ENCODE measurements at places on chromosomes 4 and X.

DNA sequence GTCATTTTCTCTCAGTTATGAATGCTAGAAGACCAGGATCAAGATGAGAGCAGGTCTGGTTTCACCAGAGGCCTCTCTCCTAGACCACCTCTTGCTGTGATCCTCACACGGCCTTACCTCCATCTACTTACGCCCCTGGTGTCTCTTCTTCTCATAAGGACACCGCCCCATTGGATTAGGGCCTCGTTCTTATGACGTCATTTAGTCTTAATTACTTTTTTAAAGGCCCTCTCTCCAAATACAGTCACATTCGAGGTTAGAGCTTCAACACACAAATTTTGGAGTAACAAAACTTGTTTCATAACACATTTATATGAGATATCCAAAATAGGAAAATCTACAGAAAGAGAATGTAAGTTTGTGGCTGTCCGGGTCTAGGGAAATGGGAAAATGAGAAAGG, 391.0 kb upstream of the PITX2 start:
- H3K4me3 ChIP-seq, result no peak overlapping the region
- no peaks in the 10 kb centered on the region for H3K4me1 ChIP-seq
- no peaks in the 10 kb centered on the region for H3K36me3 ChIP-seq
- H3K27me3 ChIP-seq, result no peaks in the 10 kb centered on the region
- no peak overlapping the region for H3K27ac ChIP-seq

DNA sequence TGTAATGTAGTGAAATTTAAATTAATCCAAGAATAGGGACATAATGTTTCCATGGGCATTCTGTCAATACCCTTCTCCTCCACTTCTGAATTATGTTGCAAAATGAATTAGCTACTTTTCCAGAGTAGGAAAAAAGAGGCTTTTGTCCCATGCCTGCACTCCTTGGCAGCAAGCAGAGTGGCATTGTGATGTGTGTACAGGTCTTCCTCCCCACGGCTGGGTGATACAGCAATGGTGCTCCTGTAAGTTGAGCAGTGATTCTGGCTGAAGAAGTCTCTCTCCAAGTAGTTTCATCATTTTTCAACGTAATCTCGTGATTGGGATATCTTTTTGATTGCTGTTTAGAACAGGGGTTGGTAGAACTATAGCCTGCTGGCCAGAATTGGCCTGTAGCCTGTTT, 59.9 kb downstream of the KIT start:
- H3K4me3 ChIP-seq, result no peak overlapping the region
- H3K36me3 ChIP-seq, result no peaks in the 10 kb centered on the region
- H3K27ac ChIP-seq, result no peak overlapping the region

- DNase-seq, result no peak
- no peak overlapping the region for H3K4me3 ChIP-seq
- H3K27ac ChIP-seq, result no peak overlapping the region
- no peaks in the 10 kb centered on the region for H3K36me3 ChIP-seq
These were observed 51.2 kb upstream of the TMSB15B start for GRCh38 chrX:103911236-103911635.

GRCh38 chr4:153045111-153045982, 109.2 kb downstream of the FHDC1 start:
- no peaks in the 10 kb centered on the region for H3K4me1 ChIP-seq
- no peak for DNase-seq
- H3K36me3 ChIP-seq, result no peaks in the 10 kb centered on the region
- no peaks in the 10 kb centered on the region for H3K27me3 ChIP-seq

DNA sequence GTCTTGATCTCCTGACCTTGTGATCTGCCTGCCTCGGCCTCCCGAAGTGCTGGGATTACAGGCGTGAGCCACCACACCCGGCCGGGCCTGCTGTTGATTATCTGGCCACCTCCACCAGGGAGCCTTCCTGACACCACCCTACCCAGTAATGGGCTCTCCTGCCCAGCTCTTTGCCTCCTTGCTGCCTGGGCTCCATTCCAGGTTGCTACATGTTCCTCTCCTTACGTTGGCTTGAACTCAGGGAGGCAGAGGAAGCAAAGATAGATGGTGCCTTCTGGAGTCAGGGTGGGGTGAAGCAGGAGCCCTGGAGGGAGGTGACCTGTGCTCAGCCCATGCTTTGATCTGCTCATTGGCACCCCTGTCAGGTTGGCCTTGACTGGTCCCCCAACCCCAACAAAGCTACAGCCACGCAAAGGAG, 26.3 kb downstream of the FLNA start:
- no peak overlapping the region for H3K4me3 ChIP-seq
- no peaks in the 10 kb centered on the region for H3K27me3 ChIP-seq
- H3K27ac ChIP-seq, result no peak overlapping the region
- no peak for DNase-seq

- peaks cover 9% of the 10 kb centered on the region for H3K4me1 ChIP-seq
- H3K36me3 ChIP-seq, result no peaks in the 10 kb centered on the region
- H3K4me3 ChIP-seq, result peak overlapping the region; percentile 54
- no peaks in the 10 kb centered on the region for H3K27me3 ChIP-seq
These were observed 565 bp upstream of the ZNF41 start for GRCh38 chrX:47483306-47484268.

- no peaks in the 10 kb centered on the region for H3K36me3 ChIP-seq
- no peak overlapping the region for H3K27ac ChIP-seq
- no peak for DNase-seq
- H3K27me3 ChIP-seq, result no peaks in the 10 kb centered on the region
- H3K4me1 ChIP-seq, result peaks cover 5% of the 10 kb centered on the region
- H3K4me3 ChIP-seq, result no peak overlapping the region
These were observed 23.7 kb downstream of the TBL1X start for GRCh38 chrX:9488586-9488985.

DNA sequence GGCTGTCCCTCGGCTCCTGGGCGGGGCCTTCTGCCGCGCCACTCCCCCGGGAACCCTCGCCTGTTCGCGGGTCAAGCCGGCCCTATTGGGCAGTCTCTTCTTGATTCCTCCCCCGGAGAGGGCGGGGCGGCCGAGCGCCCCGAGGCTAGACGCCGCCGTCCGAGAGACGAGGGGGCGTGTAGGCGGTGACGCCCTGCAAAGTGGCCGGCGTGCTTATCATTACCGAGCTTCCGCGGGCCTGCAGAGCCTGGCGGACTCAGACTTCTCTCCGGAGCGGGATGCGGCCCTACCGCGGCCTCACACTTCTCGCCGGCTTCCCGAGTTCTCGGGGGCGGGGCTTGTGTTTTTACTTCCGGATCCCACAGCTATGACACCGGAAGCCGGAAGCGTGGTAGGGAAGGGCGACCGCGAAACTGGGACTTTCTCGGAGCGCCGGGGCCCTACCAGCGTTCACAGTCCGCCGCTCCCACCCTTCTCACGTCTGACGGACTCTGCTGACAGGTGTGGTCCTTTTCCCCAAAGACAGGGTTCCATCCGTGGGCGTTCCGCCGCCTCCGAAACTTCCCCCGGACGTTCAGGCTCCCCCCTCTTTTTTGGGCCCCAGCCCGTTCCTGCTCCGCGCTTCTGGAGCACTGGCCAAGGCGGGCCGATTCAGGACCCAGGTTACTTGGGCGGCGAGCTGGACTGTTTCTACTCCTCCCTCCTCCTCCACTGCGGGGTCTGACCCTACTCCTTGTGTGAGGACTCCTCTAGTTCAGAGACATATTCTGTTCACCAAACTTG, at the start of gene IKBKG:
Gene IKBKG, plus strand, starts transcription at position 376 of the 783 bp plus-strand sequence. CDS start 4,383 bp downstream, outside the sequence.
- H3K4me1 ChIP-seq, result peaks cover 14% of the 10 kb centered on the region
- no peaks in the 10 kb centered on the region for H3K36me3 ChIP-seq
- DNase-seq, result peak; percentile 90
- peak within 1 kb of the TSS; percentile 90 for H3K27ac ChIP-seq
- H3K4me3 ChIP-seq, result peak within 1 kb of the TSS; percentile 41

DNA sequence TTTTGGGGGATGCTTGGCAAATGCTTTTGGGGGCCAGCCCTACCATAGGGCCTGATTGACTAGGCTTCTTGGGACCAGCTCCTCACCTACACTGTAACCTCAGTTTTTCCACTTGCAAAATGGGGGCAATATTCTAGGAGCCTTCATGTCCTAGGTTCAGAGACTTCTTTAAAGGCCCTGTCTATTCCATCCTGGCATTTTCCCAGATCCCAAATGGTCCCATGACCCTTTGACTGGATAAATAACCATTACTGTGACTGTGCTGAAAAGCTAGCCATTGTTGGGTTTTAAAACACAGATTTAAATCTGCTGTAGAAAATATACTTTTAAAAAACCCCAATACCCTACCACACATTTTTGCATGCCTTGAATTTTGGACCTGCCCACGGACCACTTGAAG, 149.8 kb downstream of the EFNB1 start:
- H3K27ac ChIP-seq, result no peak overlapping the region
- H3K36me3 ChIP-seq, result no peaks in the 10 kb centered on the region
- no peaks in the 10 kb centered on the region for H3K27me3 ChIP-seq
- H3K4me1 ChIP-seq, result peaks cover 3% of the 10 kb centered on the region

- no peak overlapping the region for H3K4me3 ChIP-seq
- no peak overlapping the region for H3K27ac ChIP-seq
- H3K4me1 ChIP-seq, result peaks cover 23% of the 10 kb centered on the region
- H3K27me3 ChIP-seq, result no peaks in the 10 kb centered on the region
- no peak for DNase-seq
These were observed 138.2 kb downstream of the CAMK2D start for GRCh38 chr4:113623274-113623894.

GRCh38 chrX:1841746-1842145, 226.9 kb downstream of the ASMT start:
- no peaks in the 10 kb centered on the region for H3K36me3 ChIP-seq
- H3K27me3 ChIP-seq, result no peaks in the 10 kb centered on the region
- H3K27ac ChIP-seq, result no peak overlapping the region
- no peak for DNase-seq
- H3K4me3 ChIP-seq, result no peak overlapping the region

GRCh38 chrX:95055991-95056390, 1382.0 kb downstream of the FAM133A start:
- H3K27ac ChIP-seq, result no peak overlapping the region
- H3K4me3 ChIP-seq, result no peak overlapping the region
- no peaks in the 10 kb centered on the region for H3K27me3 ChIP-seq

DNA sequence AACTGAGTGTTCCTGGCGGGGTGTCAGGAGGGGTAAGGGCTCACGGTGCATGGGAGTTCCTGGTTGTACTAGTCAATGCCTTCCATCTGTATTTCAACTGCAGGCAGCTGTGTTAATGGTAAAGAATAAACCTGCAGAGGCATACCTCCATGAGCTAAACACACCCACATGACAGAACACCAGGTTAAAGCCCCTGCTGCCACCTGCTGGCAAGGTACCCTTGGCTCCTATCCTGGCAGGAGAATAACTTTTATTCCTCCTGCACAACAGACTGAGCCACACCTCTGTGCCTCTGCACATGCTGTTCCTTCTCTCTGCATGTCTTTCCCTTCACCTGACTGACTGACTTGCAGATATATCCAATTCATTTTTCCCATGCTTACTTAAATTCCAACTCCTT, 11.1 kb downstream of the ITIH6 start:
- no peak overlapping the region for H3K27ac ChIP-seq
- DNase-seq, result no peak
- no peaks in the 10 kb centered on the region for H3K4me1 ChIP-seq

DNA sequence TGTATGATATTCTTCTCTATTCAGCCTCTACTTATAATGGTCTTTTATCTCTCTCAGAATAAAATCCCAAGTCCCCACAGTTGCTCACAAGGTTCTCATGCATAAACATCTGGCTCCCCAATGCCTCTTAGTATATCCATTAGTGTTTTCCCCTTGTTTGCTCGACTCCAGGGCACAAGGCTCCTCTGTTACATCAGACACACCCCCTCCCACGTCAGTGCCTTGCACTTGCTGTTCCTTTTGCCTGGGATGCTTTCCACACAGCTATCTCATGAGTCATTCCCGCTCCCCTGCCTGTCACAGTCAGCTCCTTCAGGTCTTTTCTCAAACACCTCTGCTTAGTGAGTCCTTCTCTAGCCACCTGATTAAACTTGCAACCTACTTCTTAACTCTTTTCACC, 260.2 kb downstream of the IL1RAPL1 start:
- no peaks in the 10 kb centered on the region for H3K27me3 ChIP-seq
- no peak overlapping the region for H3K4me3 ChIP-seq
- DNase-seq, result no peak
- H3K36me3 ChIP-seq, result no peaks in the 10 kb centered on the region
- peaks cover 4% of the 10 kb centered on the region for H3K4me1 ChIP-seq
- H3K27ac ChIP-seq, result no peak overlapping the region

GRCh38 chr4:1382776-1383727, 23.2 kb downstream of the NKX1-1 start:
- no peak overlapping the region for H3K4me3 ChIP-seq
- no peak overlapping the region for H3K27ac ChIP-seq
- DNase-seq, result peak; percentile 3
- H3K36me3 ChIP-seq, result no peaks in the 10 kb centered on the region

GRCh38 chrX:23959781-23960180, 52.0 kb downstream of the CXorf58 start:
- no peaks in the 10 kb centered on the region for H3K27me3 ChIP-seq
- H3K4me3 ChIP-seq, result no peak overlapping the region
- no peaks in the 10 kb centered on the region for H3K36me3 ChIP-seq
- H3K27ac ChIP-seq, result no peak overlapping the region

DNA sequence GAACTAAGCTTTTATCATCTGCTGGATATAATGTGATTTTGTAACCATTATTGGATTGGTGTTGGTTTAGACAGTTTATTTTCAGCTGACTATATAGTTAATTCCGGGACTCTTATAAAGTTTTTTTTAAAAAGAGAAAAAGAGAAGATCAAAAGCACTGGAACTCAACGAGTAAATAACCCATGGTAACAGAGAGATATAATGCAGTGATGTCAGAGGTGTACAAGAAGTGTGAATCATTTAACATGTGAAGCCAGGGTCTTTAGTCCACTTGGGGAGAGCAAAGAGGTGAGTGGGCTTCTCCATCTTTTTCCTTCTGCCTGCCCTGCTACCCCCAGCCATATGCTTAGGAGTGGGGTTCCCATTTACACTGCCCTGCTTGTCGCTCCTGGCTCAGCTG, 3.2 kb downstream of the TMEM165 start:
- no peak overlapping the region for H3K4me3 ChIP-seq
- no peak for DNase-seq
- peaks cover 34% of the 10 kb centered on the region for H3K4me1 ChIP-seq
- no peaks in the 10 kb centered on the region for H3K36me3 ChIP-seq

Data from body of pancreas (tissue), 4 donors.